ENCODE measurements at places on chromosomes 16 and 17.

DNA sequence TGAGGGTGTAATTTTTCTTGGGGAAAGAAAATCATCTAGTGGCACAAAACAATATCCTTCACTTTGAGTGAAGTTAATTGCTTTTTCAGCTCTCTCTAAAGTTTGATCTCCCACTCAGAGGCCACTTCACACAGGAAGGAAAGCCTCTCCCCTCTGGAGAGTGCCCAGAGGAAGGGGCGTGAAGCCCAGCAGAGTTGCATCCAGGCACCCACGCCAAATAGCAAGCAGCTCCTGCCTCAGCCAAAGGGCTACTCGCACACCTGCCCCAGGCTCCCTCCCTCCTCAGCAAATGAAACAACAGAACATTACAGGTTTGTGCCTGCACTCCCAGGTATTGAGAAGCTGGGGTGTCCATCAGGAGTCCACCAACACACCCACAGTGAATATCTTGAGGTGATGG is 183.0 kb upstream of the RPL38 start:
- DNase-seq, result no peak

- DNase-seq, result no peak
Observed at GRCh38 chr17:28342313-28342712, 6.8 kb downstream of the TNFAIP1 start.

DNA sequence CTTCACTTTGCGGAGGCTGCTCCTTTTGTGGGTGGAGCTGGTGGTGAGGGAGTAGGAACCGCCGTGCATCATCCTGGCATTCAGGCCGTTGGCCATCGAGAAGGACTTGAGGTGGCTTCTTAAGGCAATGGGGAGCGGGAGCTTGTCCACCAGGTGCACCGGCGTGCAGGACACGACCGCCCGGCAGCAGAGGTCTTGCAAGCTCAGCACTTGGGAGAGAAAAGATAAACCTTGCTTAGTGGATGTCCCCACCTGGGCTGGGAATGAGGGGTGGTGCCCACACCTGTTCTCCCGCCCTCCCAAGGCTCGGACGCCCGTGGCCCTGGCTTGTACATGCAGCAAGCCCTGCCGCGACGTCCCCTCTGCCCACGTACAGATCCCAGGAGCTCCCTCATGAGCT is 9.7 kb upstream of the WDR45B start:
- no peak for DNase-seq

- peak; percentile 67 for DNase-seq
Observed at GRCh38 chr16:9665851-9666271, 516.4 kb downstream of the GRIN2A start.

DNA sequence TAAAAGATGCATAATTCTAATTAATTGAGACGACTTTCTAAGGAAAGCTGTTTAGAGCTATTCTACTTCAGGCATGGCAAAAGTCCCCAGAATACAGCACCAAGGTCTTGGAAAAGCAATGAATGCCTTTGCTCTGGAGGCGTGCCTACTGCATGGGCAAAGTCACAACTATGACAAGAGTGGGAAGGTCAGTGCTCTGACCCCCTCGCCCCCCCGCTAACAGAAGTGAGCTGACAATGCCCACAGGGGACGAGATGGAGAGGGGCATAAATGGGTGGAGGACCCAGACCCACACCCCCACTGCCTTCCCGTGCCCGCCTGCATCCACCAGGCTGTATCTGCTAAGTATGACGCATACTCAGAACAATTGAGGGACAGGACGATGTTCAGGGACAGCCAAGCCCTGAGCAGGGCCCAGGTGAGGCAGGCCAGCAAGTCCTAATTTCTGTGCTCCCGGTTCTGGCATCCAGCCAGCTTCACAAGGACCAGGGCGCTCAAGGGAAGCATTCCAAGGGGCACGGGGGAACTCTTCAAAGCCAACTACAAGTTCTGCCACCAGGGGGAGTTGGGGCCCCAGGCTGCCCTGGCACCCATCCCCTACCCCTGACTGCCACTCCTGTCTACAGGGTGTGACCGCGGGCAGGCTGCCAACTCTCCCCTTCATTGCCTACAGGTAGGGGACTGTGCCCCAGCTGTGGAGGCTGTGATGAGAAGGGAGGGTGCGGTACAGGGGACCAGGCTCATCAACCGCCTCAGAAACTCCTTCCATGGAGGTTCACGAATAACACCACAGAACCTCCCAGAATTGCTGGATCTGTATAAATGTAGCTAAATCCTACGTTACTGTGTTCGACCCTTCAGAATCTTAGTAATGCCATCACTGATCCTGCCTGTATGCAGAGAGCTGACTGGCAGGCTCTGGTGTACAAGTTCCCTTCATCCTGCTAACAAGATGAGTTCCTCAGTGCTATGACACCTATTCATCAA is 20.8 kb downstream of the NPRL3 start:
- peak; percentile 64 for DNase-seq

DNA sequence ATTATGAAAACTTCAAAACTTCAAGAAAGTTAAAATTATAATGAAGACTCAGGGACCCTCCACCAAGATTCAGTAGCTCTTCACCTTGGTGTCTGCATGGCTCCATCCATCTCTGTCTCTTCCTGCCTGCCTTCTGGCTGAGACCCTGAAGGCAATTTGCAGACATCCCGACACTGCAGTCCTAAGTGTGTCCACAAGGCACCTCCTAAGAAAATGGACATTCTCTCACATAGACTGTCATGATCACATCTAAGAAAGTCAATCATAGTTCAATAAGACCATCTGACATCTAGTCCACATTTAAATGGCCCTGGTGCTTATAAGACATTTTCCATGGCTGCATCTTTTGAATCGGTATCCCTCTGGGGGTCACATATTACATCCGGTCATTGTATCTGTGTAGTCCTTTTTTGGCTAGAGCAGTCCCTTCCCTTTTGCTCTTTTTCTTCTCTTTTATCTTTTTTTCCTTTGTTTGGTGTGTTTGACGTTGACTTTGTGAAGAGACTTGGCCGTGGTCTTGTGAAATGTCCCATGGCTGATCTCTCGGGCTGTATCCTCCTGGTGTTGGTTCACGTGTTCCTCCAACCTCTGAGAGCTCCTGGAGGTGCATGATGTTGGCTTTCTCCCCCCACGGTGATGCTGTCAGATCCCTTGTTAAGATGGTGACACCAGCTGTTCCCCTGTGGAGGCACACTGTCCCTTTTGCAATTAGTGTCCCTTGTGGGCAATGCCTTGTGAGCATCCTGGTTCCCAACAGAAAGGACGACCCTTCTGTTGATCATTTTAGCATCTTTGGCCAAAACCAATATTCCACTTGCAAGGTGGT is 5.0 kb upstream of the TNFRSF13B start:
- no peak for DNase-seq

DNA sequence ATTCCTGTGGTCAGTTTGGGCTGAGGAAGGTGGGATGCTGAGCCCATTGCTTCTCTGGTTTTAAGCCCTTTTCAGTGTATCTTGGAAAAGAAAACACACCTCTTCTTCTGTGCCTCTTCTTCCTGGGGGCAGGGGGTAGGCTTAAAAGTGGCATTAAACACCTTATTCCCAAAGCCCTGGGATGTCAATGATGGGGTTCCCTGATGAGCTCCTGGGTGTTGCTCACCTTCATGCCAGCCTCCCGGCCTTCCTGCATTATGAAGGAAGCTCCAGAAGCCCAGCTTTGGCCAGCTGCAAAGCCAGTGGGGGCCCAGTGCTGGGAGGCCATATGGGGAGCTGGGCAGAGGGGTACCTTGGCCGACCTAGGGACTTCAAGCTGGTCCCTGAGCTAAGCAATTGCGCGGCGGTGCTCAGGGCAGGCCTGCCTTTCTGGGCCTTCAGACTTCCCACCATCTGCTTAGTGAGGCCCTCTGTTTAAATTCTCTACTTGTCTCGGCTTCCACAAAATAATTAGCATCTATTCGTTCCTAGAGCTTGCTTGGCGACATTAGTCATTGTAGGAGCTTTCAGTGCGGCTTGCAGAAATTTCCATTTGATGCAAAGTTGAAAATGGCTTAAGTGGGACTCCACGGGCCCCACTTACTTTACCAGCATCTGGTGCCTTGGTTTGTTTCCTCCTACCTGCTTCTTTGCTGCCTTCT is 121.7 kb upstream of the NLRP1 start:
- DNase-seq, result no peak

- DNase-seq, result no peak
Observed at GRCh38 chr16:73095142-73095820, 47.4 kb upstream of the ZFHX3 start.

GRCh38 chr16:14400285-14400977 is 229.6 kb downstream of the PARN start:
- no peak for DNase-seq

- no peak for DNase-seq
Observed at GRCh38 chr16:27291106-27291505, 22.5 kb upstream of the NSMCE1 start.

- no peak for DNase-seq
Observed at GRCh38 chr17:39628655-39629493, 2.1 kb downstream of the PPP1R1B start.

DNA sequence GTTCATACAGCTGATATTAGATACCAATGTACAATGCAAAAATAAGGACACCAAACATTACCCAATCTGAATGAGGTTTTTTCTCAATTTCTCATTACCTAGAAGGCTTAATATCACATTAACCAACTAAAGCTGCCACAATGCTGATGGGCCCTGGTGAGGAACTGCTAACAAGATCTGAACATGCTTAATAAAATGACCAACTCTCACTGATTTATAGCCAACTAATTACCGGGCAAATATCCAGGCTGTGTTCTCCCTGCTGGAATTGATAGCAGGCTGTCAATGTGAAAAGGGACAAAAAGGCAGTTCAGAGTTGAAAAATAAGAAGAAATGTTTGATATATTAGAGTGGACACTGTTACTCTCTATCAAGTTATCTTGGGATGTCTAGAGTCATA is 124.6 kb downstream of the TOX3 start:
- DNase-seq, result no peak

DNA sequence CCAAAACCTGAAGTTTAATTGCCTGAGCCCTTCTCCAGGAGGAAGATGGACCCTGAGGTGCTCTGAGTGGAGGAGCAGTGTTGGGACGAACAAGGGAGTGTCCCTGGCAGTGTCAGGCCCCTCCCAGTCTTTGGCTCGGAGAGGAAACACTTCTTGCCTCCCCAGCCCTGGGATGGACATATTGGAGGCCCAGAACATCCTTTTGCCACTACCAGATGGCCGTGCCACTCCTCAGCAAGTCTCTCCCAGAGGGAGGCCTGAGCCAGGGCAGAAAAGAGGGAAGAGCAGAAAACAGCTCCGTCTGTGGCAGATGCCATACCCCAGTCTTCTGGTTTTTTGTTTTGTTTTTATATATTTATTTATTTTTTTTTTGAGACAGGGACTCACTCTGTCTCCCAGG is 91.5 kb upstream of the CRHR1 start:
- no peak for DNase-seq

GRCh38 chr17:3037259-3037658 is 26.1 kb downstream of the OR1D5 start:
- DNase-seq, result no peak

All from NCI-H748 treated with DMSO at 0.1 percent for 48 hours (cell line).